ENCODE measurements at places on chromosomes 7 and 10. TPM values are rescaled to one million over a fixed set of nuclear protein-coding genes. Genes with fewer than 3 reads are reported as not detected.

The CTAGE4 gene
- total RNA-seq = 0.36 TPM

The PPP1R9A gene
- under 0.01 TPM for total RNA-seq

The GIMAP7 gene
- total RNA-seq = not detected

The CFAP58 gene
- 0.59 TPM for total RNA-seq

The PIK3AP1 gene
- 0.36 TPM for total RNA-seq

The NPSR1 gene
- not detected for total RNA-seq

The LEP gene
- 0.36 TPM for total RNA-seq

The SPOCK2 gene
- 0.36 TPM for total RNA-seq

The ICA1 gene
- total RNA-seq = 1.2 TPM

The RELN gene
- total RNA-seq = 0.36 TPM

The CLRN3 gene
- total RNA-seq = not detected

The CLDN3 gene
- not detected for total RNA-seq

The TMEM176B gene
- not detected for total RNA-seq

The CNNM1 gene
- total RNA-seq = 0.36 TPM

The FAM237B gene
- not detected for total RNA-seq

The EN2 gene
- under 0.01 TPM for total RNA-seq

The SLC39A12 gene
- total RNA-seq = not detected

The ANKRD7 gene
- total RNA-seq = 1.8 TPM

The APBB1IP gene
- 14.8 TPM for total RNA-seq

The DNMBP gene
- total RNA-seq = 15.9 TPM

The C10orf120 gene
- total RNA-seq = not detected

The ERVW-1 gene
- not detected for total RNA-seq

The PPA1 gene
- total RNA-seq = 219 TPM

The CPN1 gene
- total RNA-seq = not detected

The TAS2R41 gene
- not detected for total RNA-seq

The TMEM26 gene
- total RNA-seq = 6.5 TPM

The ZNF775 gene
- 6.2 TPM for total RNA-seq

The PHF14 gene
- 38.0 TPM for total RNA-seq

The TUBB8 gene
- total RNA-seq = not detected

The MORN4 gene
- total RNA-seq = 4.0 TPM

The PAX4 gene
- total RNA-seq = not detected

The ATP6V1F gene
- total RNA-seq = 91.9 TPM

The MBL2 gene
- total RNA-seq = under 0.01 TPM

Measured in osteoblast (primary cell).